ENCODE measurements at places on chromosomes 4 and X.
A peak's percentile ranks its signal among the peaks of the same experiment; 100 is the strongest.

GRCh38 chr4:108052558-108053120, 63.0 kb downstream of the HADH start:
- H3K4me3 ChIP-seq, result no peak overlapping the region
- no peak for DNase-seq

DNA sequence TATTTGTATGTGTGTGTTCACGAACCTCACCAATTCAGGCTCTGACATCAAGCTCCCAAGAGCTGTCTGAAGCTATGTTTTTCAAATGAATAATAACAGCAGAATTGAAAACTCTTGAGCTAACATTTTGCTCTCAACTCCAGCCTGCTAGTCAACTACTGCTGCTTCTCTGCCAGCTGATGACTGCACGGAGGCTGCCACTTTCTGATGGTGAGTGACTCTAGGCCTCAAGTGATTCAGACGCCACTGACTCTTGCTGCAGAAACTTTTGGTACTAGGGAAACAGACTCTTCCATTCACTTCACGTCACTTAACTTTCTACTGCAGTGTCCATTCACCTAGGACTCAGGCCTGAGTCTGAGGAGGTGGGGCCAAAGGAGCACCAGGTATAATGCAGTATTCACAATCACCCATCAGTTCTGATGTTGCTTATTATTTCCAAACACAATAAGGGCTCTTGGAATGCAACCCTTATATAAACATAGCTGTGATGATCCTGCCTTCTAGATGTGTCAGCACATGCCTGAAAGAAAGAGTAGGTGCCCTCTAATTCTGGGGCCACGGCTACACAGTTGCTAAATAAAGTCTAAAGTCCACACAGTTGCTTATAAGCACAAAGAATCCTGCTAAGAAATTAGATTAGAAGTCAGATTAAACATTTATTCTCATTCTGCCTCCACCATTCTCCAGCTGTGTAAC, 16.0 kb downstream of the PRDM8 start:
- no peaks in the 10 kb centered on the region for H3K27me3 ChIP-seq
- DNase-seq, result no peak
- H3K4me3 ChIP-seq, result no peak overlapping the region
- H3K27ac ChIP-seq, result no peak overlapping the region

DNA sequence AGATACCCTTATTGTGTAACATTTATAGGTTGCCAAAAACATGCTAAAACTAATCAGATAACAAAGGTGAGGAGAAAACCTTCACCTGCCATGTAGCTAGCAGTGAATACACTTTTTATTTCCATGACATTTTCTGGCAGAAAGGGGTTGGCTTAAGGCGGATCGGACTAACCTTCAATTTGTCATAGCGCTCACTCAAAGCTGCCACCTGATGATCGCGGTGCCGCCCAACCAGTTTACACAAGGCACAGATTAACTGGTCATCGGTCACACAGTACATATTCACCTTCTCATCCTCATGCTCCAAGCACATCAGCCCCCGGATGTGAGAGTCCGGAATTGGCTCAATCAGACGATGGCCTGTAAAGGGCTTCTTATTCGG, 53.7 kb downstream of the MID1 start:
- H3K4me3 ChIP-seq, result no peak overlapping the region
- H3K4me1 ChIP-seq, result peaks cover 16% of the 10 kb centered on the region
- no peaks in the 10 kb centered on the region for H3K27me3 ChIP-seq
- no peak for DNase-seq
- H3K36me3 ChIP-seq, result no peaks in the 10 kb centered on the region

DNA sequence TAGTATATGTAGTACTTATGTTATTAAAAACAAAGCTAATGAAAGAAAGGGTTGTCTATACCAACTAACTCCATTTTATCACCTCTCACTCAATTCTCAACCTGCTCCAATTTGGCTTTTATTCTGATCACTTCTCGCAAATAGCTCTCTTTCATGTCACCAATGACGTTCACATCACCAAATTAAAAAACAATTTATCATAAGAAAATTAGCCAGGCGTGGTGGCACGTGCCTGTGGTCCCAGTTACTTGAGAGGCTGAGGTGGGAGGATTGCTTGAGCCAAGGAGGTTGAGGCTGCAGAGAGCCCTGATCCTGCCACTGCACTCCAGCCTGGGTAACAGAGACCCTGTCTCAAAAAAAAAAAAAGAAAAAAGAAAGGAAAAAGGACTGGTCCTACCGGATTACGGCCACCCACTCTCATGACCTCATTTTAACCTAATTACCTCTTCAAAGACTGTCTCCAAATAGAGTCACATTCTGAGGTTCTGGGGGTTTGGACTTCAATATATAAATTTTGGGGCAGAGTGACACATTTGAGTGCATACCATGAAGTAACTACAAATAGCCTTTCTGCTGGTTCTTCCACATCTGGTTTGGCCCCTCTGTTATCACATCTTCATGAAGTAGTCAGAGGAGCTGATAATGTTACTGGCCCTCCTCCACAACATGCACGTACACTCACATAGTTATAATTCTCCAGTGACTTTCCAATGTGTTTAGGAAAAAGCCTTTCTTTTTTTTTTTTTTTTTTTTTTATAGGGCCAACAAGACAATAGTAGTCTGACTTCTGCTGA, 15.8 kb upstream of the RBMX start:
- no peak for DNase-seq
- H3K4me1 ChIP-seq, result no peaks in the 10 kb centered on the region
- no peaks in the 10 kb centered on the region for H3K27me3 ChIP-seq
- H3K4me3 ChIP-seq, result no peak overlapping the region

GRCh38 chr4:17811078-17811603, 362 bp downstream of the NCAPG start:
- peaks cover 13% of the 10 kb centered on the region for H3K36me3 ChIP-seq
- peak overlapping the region; percentile 93 for H3K27ac ChIP-seq
- DNase-seq, result no peak
- H3K4me3 ChIP-seq, result peak overlapping the region; percentile 89
- H3K27me3 ChIP-seq, result no peaks in the 10 kb centered on the region
